ENCODE measurements at places on chromosomes 11 and 22.

- DNase-seq: no peak
Observed at GRCh38 chr11:2138068-2138430, 1.1 kb downstream of the IGF2 start.

DNA sequence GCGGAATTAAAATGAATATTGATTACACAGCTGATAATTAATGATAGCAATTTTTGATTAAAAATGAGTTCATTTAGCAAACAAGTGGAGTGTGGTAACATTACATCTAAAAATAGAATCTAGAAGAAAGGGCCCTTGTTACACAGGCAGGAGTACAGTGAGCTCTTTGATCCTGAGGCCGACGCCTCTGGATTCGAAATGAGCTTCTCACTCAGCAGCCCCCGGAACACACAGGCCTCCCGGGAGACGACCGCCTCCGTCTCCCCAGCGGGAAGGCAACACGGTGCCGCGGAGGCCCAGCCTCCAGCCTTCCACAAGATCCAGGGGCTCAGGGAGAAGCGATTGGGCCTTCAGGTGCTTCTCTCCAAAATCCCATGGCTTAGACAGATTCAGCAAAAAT is 379.1 kb downstream of the BRD1 start:
- DNase-seq: no peak

- DNase-seq: peak; percentile 41
Observed at GRCh38 chr11:65165410-65166317, 4.4 kb upstream of the SPDYC start.

- no peak for DNase-seq
Observed at GRCh38 chr11:107385361-107385981, 72.2 kb downstream of the CWF19L2 start.

DNA sequence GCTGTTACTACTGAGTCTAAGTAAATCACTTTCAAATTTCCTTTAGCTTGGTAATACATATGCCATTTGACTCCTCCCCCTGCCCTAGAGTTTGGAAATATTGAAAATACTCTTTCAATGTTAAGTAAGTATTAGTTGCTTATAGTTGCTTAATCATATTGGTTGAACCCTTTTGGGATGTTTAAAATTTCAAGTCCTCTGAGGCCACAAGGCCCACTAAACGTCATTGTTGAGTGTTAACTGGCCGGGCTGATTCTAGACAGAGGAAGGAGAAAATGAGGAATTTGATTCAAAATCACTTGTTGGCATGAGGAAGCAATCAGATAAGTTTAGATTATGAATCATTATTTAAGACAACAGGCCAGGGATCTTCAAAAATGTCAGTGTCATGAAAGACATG is 8.5 kb downstream of the NAV2 start:
- DNase-seq: no peak

DNA sequence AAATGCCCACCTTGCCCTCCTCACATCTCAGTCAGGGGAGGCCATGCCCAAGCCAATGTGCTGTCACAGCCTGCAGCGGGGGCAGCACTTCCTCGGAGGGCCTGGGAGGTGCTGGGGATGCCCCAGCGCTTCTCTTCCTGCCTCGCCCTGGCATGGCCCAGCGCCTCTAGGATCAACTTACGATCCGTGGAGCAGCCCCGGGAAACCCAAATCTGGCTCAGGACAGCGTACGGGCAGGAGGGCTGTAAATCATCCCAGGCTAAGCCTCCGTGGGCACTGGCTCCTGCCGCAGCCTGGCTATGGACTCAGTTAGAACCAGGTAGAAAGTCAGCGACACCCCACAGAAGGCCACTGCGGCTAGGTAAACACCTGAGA is 60.9 kb upstream of the EMID1 start:
- peak; percentile 62 for DNase-seq

DNA sequence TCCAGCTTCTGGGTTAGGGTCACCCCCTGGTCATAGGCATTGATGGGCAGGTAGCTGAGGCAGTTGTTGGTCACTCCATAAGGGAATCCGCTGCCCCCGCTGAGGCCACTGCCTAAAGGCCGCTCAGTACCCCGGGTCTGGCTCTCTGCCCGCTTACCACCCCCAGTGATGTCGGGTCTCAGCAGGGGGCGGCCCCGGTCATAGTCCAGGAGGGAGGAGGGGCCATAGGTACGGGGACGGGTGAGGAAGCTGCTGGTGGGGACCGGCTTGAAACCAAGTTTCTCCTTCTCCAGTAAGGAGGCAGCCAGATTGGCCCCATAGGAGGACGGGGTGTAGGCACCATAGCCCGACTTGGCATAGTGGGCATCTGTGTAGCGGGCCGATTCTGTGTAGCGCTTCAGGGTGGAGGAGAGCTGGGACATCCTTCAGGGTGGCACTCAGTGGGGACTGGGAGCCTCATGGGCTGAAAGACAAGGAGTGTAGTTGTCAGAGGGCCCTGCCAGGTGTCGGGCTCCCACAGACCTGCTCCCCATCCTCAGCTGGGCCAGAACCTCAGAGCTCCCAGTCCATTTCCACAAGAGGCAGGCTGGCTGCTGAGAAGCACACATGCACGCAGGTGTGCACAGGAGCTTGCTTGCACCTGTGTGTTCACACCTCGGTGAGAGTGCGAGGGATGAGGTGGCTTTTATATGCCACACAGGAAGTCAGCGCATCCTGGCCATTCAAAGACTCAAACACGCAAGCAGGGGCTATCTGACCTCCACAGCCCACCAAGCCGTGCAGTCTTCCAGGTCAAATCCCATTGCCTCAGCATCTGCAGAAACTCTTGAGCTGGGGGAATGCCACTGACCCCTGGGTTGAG is 8.2 kb downstream of the USP2 start:
- no peak for DNase-seq

- no peak for DNase-seq
Observed at GRCh38 chr11:92839450-92839849, 130.0 kb upstream of the MTNR1B start.

DNA sequence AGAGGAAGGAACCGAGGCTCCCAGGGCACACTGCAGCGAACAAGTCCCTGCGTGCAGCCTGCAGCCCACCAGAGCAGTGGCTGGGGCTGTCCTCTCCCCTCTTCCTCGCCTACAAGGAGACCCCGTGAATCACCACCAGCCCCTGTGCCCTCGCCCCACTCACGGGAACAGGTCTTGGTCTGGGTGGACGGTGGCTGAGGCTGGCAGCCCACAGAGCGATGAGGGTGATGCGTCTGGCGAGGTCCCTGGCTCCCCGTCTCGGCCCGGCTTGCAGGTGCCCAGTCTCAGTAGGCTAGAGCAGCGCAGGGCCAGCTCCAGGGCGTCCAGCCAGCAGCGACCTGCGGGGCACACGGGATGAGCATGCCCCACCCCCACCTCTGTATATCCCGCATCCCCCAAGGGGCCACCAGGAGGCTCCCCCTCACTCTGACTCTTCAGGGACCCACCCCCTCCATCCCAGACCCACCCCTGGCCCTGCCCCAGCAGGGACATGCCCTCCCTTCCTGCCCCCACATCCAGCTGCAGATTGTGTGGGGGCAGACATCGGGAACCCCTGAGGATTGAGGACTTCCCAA is 50.5 kb upstream of the CARS1 start:
- no peak for DNase-seq

- peak; percentile 77 for DNase-seq
Observed at GRCh38 chr22:39388261-39389011, 11.1 kb upstream of the TAB1 start.

DNA sequence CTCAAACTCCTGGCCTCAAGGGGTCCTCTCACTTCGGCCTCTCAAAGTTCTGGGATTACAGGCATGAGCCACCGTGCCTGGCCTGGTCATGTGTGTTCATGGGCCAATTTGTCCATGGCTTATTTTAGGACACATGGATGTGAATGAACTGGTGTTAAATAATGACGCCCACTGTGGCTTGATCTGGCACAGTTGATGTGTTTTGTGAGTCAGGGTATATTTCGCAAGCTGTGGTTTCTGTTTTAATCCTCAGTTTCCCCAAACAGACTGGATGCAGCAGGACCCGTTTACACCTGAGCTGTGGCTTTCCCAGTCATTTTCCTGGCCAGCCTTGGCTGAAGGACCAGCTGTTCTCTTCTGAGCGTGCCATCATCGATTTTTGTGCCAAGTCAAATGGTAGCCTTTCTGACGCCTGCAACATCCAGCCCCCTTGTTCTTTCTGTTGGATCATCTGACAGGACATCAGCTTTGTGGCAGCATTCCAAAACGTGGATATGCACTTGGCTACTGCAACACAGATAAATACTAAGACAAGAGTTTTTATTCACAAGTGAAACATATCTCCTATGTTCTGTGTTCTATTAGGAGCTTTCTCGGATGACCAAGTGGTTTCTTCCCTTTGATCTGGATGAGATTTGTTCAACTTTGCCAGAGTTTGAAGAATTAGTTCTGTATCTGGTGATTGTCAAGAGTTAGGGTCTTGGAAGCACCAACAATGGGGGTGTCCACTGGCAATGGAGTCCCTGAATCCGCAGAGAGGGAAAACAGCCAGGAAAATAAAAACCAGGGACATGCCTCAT is 40.0 kb upstream of the SEPTIN5 start:
- DNase-seq: no peak

- DNase-seq: peak; percentile 55
Observed at GRCh38 chr22:49971232-49972162, 10.9 kb downstream of the PIM3 start.
